Colonic mucosa (tissue), 4 donors: ENCODE measurements at places on chromosomes 2 and 18. TPM values are rescaled to one million over a fixed set of nuclear protein-coding genes. Genes with fewer than 3 reads are reported as not detected.

DNA sequence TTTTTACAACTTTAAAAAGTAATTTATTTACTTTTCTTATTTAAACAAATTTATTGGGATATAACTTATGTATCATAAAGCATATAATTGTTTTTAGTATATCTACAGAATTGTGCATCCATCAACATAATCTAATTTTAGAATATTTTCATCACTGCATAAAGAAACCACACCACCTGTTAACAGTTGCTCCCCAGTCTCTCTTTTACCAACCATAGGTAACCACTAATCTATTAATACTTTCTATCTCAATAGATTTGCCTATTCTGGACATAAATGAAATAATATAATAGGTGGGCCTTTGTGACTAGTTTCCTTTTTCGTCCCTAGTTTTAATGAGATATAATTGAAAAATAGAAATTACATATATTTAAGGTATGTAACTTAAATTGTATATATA is 90.6 kb downstream of the ADAM23 start:
- DNase-seq: no peak

DNA sequence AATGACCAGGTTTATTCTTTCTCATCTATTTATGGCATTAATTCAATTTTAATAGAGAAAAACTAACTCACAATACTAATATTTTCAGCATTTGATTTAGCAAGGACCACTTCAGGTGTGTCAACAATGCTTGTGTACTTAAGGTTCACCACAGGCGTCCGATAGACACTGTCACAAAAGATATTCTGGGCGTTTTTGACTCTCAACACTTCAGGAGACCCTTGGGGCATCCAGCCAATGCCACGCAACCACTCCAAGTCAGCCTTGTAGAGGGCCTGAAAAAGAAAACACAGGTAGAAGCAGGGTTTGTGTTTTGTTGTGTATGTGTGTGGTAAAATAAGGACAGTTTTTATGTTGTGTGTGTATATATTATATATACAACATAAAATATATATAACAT is 158.2 kb downstream of the NEB start:
- DNase-seq: no peak

DNA sequence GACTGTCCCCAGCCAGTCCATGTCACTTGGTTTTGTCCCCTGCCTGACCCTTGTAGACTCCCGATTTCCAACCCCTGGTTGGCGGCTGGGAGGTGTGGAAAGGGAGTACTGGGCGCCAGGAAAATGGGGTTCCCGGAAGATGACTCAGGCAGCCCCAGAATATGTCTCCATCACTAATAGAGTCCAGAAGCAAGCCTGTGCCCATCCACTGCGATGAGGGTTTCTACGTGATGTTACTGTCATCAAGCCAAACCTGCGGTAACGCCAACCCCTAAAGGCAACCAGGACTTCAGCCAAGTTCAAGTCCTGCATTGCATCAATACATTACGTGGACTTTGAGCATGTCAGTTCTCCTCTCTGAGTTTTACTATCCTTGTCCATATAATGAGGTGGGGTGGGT is 62.0 kb upstream of the TAF1B start:
- no peak for DNase-seq

- no peak for DNase-seq
Measured at GRCh38 chr2:187102381-187102780, 253.4 kb upstream of the ZSWIM2 start.

- DNase-seq: no peak
Measured at GRCh38 chr18:23550898-23551297, 35.4 kb downstream of the NPC1 start.

DNA sequence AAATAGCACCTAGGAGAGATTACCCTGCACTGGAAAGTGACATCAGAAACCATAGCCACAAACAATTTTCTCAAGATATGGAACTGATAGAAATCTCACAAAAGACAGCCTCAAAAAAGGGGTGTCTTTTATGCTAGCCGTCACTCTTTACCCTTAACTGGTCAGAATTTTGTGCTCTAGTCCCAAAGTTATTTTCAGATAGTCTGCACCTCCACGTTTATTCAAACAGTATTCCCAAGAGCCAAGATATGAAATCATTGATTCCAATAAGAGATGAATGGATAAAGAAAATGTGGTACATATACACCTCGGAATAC is 23.5 kb upstream of the PMAIP1 start:
- no peak for DNase-seq

- no peak for DNase-seq
Measured at GRCh38 chr2:134594399-134594798, 124.4 kb downstream of the TMEM163 start.

OR6B2 gene
- total RNA-seq: not detected
